Stimulated activated CD8-positive, alpha-beta memory T cell treated with anti-CD3 and anti-CD28 coated beads, Interleukin-4, amount 100 ng/mL, for 48 hours (primary cell): ENCODE measurements at places on chromosomes 2 and 18.

- no peak for DNase-seq
Observed at GRCh38 chr2:46841621-46842020, 74.0 kb downstream of the MCFD2 start.

GRCh38 chr2:151936626-151937025 lies 108.4 kb upstream of the ARL5A start:
- DNase-seq: no peak

DNA sequence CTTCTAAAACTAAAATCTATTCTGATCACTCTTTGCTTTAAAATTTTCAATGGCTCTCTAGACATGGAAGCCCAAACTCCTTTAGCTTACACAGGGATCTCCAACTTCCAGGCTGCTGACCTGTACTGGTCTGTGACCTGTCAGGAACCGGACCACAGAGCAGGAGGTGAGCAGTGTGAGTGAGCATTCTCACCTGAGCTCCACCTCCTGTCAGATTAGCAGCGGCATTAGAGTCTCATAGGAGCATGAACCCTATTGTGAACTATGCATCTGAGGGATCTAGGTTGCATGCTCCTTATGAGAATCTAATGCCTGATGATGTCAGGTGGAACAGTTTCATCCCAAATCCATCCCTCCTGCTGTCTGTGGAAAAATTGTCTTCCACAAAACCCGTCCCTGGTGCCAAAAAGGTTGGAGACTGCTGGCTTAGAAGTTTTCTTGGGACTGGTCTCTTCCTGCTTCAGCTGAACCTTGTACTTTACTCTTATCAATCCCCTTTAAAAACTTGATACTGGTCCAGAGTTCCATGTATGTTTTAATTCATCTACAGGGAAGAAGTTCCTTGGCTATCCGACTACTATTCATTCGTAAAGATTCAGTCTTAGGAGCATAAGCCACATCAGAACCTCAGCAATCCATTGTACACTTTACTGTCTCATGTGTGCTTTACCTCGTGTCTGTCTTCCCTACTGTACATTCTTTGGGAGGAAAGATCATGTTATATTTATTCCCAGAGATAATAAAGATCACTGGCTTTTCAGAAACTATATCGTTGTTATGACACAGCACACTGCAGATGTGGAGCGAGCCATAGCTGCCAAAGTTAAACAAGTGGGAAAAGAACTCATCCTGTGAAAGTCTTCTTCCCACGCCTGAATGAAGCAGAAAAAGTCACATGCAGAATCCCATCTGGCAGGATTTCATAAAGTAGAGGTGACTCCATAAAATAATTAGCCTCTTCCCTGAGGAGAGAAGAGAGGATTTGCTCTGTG lies 183.8 kb downstream of the LRATD1 start:
- no peak for DNase-seq

GRCh38 chr2:34121076-34121475 lies 522.0 kb upstream of the FAM98A start:
- no peak for DNase-seq

GRCh38 chr18:39225373-39225772 lies 1659.8 kb upstream of the CELF4 start:
- no peak for DNase-seq

GRCh38 chr18:40063488-40063887 lies 1891.5 kb upstream of the PIK3C3 start:
- DNase-seq: no peak

DNA sequence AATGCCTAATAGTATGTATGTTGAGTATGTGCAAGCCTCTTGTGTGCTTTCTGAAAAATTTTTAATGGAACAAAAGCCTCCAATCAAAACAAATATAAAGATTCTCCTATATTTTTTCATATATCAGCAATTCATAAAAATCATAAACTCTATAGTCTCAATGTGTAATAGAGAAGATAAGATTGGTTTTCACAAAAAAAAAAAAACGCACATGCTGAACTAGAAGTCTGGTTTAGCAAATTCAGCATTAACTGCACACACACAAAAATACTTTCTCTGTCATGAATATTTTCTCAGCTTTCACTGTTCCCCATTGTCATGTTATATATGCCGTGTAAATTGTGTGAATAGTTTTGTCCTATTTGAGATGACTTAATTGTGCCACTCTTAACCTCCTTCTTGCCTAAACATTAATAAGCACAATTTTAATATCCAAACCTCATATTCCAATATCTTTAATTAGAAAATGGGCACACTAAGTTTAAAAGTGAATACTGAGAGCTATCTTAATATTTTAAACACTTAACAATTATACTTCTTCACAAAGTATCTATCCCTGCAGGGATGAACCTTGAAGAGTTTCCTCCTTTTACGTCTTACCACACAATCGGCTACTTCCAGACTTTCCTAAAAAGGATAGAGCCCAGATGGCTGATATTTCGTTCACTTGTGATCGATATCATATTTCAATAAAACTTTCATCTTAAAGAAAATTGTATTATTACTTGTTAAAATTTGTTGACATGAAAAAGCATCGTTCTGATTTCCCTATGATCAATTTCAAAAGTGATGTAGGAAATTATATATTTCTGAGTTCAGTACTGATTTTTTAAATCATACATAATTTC lies 242.7 kb downstream of the TCF4 start:
- no peak for DNase-seq

DNA sequence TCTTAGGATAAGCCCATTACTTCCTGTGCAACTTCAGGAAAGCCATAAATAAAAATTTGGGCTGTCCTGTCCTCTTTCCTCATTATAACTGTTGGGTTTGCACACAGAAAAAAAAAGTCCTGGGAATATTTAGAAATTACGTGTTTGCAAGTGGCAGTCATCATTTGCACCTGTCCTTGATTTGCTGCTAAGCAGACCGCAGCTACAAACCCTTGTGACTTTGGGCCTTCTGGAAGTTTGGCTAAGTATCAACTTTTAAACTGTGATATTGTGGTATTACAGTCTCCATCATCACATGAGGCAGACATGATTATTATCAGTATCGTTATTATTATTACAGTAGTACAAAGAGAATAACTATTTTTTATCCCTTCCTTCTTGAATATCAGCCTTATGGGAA lies 260.7 kb upstream of the SESTD1 start:
- no peak for DNase-seq

DNA sequence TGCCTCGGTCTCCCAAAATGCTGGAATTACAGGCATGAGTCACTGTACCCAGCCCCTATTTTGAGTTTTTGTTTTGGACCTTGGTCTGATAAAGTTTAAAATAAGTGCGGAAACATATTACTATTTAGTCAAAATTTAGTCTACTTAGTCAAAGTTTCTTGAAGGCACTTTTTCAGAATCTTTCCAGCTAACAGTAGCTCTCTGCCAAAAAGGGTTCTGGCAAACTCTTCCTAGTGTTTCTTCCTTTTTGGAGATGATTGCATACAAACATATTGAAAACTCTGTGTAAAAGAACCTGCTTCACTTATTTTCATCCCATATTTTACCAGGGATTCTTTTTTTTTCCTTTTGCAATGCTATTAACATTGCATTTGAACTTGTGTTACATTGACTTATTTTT lies 28.8 kb downstream of the GMCL1 start:
- DNase-seq: no peak

DNA sequence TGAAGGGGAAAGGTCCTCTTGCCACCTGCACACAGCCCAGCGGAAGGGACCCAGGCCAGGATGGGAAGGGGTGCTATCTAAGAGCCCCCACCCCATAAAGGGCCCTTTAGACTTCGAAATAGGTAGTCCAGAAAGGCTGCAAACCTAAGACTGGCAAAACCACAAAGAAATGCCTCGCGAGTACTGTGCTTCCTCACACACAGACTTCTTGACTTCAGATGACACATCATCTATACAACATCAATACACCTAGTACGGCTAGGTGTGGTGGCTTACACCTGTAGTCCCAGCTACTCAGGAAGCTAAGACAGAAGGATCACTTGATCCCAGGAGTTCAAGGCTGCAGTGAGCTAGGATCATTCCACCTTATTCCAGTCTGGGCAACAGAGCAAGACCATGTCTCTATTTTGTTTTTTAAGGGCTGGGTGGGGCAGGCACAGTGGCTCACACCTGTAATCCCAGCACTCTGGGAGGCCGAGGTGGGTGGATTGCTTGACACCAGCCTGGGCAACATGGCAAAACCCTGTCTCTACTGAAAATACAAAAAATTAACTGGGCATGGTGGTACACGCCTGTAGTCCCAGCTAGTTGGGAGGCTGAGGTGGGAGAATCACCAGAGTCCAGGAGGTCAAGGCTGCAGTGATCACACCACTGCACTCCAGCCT lies 125.8 kb downstream of the CABLES1 start:
- DNase-seq: no peak

DNA sequence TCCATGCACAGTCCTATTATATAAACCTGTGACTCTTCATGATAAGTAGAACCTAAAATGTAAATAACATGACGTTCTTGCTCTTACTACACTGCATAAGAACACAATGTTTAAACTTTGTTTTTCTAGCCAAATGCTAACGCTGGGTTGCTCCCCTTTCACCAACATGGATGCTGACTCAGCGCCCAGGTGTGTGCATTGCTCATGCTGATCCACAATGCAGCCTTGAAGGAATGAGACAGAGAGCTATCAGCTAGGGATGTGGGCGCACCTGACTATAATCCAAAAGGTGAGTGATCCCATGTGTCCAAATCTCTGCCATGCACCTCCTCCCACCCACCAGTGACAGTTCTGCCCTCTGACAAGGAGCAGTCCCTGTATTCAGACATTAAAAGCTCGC lies 235.0 kb downstream of the IRS1 start:
- no peak for DNase-seq

GRCh38 chr2:219916726-219917440 lies 289.5 kb downstream of the SLC4A3 start:
- DNase-seq: no peak

- DNase-seq: no peak
Observed at GRCh38 chr2:5869936-5870335, 177.8 kb downstream of the SOX11 start.

DNA sequence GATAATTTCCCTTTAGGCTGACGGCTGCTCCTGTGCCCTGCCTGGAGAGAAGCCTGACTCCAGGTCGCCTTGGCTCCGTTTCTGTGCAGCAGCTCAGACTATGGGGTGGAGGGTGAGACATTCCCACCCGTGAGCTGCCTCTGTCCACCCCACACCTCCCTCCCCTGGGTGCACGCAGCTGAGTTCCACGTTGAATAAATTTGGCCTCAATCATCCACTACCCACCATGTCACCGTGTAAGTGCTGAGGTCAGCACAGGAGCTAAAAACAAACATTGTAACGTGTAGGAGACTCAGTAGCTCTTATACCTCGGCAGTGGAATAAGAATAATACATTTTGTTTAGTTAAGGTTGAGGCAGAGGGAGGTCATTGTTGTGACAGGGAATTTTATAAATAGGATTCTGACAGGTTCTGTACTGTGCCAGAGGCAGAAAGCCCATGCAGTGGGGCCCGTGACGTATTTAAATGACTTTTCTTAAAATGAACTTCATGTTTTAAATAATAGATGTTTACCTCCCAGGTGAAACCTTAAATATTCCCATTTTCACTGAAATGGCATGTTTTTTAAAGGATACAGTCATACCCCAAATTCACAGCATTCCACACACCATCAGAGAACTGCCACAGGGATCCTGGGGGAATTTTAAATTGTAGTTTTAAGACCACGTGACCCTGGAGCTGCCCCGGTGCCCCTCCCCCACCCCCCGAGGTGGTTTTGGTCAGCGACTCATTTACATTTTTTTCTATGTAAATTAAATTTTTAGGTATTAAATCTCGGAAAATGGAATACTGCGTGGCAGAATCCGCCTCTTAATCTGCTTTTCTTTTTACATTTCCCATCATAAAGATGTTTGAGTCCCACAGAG lies 50.2 kb downstream of the NFATC1 start:
- DNase-seq: no peak

- no peak for DNase-seq
Observed at GRCh38 chr2:105678346-105678745, 66.4 kb upstream of the NCK2 start.

DNA sequence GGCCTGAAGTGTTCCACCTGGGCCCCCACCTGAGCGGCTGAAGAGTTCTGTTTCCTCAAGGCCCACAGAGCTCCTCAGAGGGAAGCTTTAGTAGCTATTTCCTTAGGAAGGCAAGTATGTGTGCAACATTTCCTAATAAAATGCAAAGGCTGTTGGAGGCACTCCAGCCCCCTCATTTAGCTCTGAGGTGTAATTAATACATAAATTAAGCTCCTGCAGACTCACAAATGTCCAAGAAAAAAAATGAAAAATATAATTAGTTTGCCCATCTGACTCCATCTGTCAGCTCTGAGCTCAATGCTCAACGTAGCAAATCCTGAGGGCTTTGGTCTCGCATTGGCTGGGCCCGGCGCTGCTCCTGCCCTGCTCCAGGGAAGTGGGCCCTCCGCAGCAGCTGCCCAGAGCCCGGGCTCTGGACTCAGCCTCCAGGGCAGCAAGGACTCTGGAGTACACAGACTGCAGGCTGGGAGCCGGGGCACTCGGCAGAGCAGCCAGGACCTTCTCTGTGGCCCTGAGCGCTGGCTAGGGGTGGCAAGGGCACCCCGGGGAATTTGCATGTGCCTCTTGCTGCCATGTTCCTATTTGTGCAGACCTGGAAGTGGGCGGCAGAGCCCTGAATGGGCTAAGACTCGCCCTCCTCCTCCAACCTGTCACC lies 23.4 kb upstream of the C1QL2 start:
- no peak for DNase-seq

GRCh38 chr18:76972846-76973519 lies 150.6 kb downstream of the ZNF236 start:
- DNase-seq: no peak

- DNase-seq: no peak
Observed at GRCh38 chr2:53286345-53286744, 481.3 kb upstream of the CHAC2 start.

DNA sequence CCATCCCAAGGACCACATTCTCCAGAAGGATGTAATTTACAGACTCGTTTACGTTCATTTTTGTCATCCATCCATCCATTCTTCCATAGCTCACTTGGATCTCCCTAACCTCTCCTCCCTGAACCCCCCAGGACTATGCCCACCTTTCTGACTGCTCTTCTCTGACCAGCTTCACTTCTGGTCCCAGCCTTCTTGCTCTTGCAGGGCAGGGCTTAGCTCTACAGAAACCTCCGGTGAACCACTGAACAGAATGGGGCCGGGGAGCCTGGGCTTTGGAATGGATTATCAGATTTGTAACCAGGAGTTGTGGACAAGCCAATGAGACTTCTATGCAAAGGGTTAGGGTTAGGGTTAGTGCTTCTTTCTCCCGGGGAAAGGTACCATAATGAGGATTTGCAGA lies 95.0 kb downstream of the TGFA start:
- DNase-seq: no peak

DNA sequence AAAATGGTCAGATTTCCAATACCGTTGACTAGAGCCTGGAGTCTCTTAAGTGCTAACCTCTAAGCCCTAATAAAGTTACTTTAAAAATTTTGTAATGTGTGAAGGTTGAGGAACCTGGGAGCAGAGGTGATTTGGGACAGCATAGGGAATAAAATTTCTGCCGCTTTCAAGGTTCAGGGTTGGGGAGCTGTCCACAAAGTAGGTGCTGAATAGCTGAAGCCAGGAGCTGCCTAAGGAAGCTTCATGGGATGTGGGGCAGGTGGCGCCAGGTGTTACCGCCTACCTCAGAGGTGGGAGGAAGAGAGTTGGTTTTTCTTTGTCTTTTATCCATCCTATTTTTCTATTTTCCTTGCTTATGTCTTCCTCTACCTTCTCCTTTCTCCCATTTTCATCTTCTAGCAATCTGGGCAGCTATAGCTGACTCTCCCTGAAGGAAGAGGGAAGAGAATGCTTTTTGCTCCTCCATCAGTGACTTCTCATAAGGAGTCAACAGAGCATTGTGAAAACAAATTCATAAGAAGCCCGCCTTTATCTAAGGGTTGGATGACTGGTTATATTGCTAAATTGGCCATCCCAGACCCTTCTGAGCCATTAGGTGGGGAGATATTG lies 178.7 kb downstream of the CLIP4 start:
- peak; percentile 40 for DNase-seq
